Suppressor macrophage treated with lipopolysaccharide for 1 hour (primary cell): ENCODE measurements at places on chromosomes 13 and 19.

DNA sequence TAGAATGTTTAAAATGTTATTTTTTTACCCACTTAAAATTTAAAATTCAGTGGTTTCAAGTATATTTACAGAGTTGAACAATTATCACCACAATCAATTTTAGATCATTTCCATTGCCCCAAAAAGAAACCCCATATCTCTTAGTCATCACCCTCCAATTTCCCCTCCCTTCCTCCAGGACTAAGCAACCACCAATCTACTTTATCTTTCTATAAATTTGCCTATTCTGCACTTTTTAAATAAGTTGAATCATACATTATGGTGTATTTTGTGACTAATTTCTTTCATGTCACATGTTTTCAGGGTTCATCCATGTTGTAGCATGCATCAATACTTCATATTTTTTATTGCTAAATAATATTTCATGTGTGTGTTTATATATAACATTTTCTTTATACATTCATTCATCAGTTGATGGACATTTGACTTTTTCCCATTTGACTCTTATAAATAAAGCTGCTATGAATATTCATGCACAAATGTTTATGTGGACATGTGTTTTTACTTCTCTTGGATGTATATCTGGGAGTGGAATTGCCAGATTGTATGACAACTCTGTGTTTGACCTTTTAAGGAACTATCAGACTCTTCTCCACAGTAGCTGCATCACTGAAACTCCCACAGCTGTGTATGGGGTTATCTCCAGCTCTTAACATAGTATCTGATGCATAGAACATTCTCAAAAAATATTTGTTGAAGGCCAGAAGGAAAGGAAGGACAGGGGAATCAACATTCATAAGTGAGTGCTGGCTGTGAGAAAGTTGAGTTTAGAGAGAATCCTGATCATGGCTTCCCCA, 107.8 kb upstream of the OXGR1 start:
- no peak for DNase-seq

GRCh38 chr19:5480427-5480836, 25.2 kb downstream of the ZNRF4 start:
- DNase-seq, result peak; percentile 35

GRCh38 chr13:45953082-45953481, 99.5 kb downstream of the ZC3H13 start:
- no peak for DNase-seq

DNA sequence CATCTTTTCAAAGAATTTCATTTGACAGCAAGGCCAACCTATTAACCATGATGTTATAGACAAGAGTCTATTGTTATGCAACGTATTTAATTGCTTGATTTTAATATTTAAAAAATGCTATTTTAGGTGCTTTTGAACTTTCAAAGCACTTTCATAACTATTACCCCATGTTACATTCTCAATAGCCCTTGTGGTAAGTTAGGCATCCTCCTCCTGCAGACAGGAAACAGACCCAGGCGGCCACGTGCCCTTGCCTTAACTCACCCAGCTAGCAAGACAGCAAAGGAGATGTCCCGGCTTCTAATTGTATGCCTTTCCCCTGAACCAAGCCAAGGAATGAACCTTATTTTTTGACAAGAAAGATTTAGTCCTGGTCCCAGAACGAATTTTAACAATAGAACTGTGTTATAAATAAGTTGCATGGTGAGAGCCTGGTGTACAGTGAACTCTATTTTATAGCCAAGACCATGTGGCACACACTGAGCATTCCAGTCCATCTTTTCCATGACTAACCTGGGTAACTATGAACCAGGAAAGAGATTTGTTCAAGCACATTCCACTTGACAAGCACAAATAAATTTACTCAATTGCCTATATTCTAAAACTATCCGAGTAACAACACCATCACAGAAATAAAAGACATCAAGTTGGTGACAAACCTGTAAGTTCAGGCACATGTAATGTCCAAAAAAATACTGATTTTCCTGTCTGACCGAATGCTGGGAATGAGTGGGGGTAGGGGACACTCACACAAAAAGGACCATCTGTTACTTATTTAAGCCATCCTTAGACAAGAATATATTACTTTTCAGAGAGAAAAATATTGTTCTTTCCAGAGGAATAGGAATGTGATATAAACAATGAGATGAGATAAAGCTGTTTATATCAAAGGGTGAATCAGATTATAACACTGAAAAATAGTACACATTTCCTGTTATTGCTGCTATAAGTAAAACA, 163.0 kb downstream of the EFNB2 start:
- DNase-seq, result no peak

GRCh38 chr19:19642506-19643157, 825 bp downstream of the GMIP start:
- DNase-seq, result peak; percentile 30

GRCh38 chr19:48635263-48635965, 1.8 kb downstream of the DBP start:
- peak; percentile 74 for DNase-seq

DNA sequence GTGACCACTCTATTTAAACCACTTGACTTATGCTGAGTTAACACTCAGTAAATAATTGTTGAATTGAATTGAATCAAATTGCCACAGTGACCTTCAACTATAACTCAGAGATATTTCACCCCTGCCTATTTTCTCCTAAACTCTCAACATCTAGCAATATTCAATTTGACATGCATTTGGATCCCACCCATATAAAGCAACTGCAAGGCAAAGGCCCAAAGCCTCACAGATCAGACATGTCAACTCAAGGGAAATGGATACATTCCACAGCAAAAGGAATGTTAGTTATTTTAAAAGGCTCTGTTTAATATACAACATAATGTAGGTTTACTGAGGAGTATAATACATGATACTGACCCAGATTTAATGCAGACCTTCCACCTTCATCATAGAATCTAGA, 107.4 kb downstream of the KCTD12 start:
- DNase-seq, result no peak

DNA sequence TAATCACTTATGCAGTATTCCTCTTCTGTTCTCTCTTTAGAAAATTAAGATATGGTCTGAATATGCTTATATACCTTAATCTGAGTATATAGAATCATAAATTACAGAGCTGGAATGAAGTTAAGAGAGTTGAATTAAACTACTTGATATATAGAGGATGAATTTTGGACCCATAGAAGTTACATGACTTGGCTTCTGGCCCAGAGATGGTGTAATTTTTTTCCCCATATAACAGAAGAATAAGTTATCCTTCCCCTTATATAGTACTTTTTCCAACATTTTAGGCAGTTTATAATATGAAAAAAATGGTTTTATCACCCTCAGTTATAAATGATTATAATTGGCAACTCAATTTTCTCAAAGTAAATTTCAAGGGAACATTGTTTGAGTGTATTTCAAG, 616.3 kb downstream of the TBC1D4 start:
- DNase-seq, result no peak

DNA sequence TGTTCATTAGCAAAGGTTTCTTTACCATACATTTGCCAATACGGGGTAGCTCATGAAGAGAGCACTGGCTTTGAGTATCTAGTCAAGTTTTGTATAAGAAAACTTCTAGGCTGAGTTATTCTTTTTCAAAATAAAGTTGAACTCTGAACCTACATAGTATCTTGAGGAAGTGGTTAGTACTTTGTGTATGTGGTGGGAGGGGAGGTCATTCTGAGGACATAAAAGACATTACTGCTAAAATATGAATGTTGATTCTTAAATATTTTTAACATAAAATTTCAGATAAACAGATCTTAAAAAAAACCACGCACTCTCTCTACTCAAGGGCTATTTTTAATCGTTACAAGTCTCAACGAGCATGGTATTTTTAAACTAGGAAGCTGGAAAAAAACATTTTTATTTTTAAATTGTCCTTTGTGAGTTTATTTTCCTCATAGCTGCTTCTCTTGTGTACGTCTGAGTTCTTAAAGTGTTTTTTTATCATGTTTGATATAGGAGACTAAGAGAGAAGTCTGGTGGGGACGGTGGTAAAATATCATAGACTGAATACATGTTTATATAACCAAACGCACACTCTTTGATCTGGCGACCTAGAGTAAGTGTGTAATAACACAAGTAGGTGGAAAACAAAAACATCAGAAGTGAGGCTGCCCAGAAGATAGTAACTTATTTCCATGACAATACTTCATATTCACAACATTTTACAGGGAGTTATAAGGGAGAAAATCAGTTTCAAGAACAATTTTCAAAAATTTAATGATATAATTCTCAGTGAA, 118.0 kb upstream of the POSTN start:
- no peak for DNase-seq

DNA sequence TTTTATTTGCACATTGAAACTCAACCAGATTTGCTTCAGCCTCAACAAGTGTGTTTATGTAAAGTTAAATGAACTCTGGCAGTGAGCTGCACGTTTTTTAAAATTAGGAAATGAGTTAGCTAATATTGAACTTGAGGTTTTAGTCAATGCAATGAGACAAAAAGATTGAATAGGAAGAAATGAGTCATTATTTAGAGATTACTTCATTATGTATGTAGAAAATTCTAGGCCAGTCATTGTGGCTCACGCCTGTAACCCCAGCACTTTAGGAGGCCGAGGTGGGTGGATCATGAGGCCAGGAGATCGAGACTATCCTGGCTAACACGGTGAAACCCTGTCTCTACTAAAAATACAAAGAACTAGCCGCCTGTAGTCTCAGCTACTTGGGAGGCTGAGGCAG, 22.8 kb upstream of the CD70 start:
- DNase-seq, result peak; percentile 89

DNA sequence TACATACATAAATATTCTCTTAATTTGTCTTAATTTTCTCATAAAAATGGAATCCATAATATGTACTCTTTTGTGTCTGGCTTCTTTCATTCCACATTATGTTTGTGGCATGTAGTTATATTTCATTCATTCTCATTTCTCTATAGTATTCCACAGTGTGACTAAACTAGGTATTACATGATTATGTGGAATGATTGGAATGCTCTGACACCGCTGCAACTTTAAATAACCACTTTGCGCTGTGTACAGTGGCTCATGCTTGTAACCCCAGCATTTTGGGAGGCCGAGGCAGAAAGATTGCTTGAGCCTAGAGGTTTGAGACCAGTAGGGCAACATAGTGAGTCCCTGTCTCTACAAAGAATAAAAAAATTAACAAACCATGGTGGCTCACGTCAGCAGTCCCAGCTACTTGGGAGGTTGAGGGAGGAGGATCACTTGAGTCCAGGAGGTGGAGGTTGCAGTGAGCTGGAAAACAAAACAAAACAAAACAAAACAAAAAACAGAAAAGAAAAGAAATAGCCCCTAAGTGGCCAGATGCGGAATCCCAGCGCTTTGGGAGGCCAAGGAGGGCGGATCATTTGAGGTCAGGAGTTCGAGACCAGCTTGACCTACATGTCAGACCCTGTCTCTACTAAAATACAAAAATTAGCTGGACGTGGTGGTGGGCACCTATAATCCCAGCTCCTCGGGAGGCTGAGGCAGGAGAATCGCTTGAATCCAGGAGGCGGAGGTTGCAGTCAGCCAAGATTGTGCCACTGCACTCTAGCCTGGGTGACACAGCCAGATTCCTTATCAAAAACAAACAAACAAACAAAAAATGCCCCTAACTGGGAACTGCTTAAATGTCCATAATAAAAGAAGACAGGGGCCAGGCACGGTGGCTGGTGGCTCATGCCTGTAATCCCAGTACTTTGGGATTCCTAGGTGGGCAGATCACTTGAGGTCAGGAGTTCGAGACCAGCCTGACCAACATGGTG, 8.0 kb upstream of the SAE1 start:
- no peak for DNase-seq

GRCh38 chr19:42544146-42544545, 15.9 kb upstream of the CEACAM1 start:
- DNase-seq, result no peak

DNA sequence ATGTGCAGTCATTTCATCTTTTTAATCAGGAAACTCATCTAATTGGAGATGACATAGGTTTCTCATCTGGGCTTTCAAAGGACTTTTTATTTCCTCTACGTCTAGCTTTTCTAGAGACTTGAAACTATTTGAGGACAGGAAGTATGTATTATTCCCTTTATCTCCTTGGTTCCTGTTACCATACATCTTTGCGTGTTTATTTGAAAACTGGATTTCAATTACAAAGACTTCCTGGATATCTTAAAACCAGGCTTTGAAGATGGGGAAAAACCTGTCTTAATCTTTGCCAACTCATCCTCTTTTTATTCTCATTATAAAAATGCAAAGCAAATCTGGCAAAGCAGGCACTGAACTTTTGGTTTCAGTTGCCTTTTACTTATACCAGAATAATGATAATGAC, 130.5 kb downstream of the LMO7 start:
- no peak for DNase-seq

DNA sequence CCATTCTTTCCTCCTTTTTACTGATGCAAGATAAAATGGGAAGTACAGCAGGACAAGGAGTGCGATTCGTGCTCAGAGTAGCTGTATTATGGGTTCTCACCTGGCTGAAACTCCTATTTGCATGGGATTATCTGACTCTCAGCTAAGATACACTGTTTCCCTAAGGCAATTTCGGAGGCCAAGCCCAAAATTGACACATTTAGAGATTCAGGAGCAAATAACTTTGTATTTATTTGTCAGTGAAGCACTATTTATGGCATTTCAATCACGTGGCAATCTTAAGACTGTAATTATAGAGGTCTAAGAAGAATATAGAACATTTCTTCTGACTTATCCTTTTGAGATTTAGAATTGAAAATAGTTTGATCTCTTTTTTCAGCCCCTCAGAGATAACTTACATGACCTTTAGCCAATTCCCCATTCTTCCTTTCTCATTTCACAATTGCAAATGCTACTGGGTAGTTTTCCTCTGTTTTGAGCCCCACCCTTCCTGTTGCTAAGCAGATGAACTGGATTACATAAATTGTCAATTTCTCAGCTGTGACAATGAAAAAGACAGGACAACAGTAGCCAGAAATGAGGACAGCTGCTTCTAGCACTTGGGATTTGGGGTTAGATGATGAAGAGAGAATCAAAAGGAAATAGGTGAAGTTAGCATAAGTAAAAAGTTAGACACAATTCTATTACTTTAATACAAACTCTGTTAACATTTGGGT, 122.7 kb upstream of the FRY start:
- peak; percentile 53 for DNase-seq

- no peak for DNase-seq
Measured at GRCh38 chr13:19645000-19645399, 11.5 kb downstream of the MPHOSPH8 start.

DNA sequence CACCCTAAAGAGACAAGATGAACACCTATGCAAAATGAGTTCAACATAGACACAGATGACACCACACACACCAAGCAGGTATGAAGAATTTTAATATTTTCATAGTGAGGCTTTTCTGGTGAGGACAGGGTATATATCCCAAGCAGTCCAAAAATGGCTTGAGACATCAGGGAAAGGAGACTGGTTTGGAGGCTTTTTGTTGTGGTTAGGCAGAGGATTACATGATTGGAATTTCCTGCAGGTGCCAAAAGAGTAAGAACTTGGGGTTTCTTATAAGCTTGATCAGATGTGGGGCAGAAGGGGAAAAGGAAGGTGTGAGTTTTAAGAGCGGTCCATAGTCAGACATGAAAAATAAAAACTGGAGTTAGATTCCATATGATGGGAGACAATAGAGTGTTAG, 420.8 kb upstream of the SLITRK1 start:
- no peak for DNase-seq

GRCh38 chr19:8655340-8655709, 24.9 kb downstream of the NFILZ start:
- DNase-seq, result no peak

GRCh38 chr19:664913-665443, 2.0 kb upstream of the RNF126 start:
- DNase-seq, result peak; percentile 83
